ENCODE measurements at places on chromosomes 1 and 21. TPM values are rescaled to one million over a fixed set of nuclear protein-coding genes. Genes with fewer than 3 reads are reported as not detected.

F3 gene
- 3.1 TPM for total RNA-seq

BEND5 gene
- 3.5 TPM for total RNA-seq

GRCh38 chr1:96464522-96464921 is 257.1 kb upstream of the PTBP2 start:
- H3K27ac ChIP-seq = no peak overlapping the region
- no peaks in the 10 kb centered on the region for H3K27me3 ChIP-seq
- H3K4me3 ChIP-seq = no peak overlapping the region
- H3K4me1 ChIP-seq = no peaks in the 10 kb centered on the region
- DNase-seq = no peak

AUNIP gene
- not detected for total RNA-seq

GRCh38 chr1:73056826-73057225 is 774.5 kb upstream of the NEGR1 start:
- no peak for DNase-seq
- no peaks in the 10 kb centered on the region for H3K36me3 ChIP-seq
- H3K4me1 ChIP-seq = no peaks in the 10 kb centered on the region

GRCh38 chr1:157147906-157148700 is 9.9 kb upstream of the ETV3 start:
- H3K27me3 ChIP-seq = no peaks in the 10 kb centered on the region
- H3K27ac ChIP-seq = peak overlapping the region; percentile 29
- H3K4me1 ChIP-seq = no peaks in the 10 kb centered on the region
- no peak overlapping the region for H3K4me3 ChIP-seq
- no peaks in the 10 kb centered on the region for H3K36me3 ChIP-seq

- H3K4me1 ChIP-seq = peaks cover 64% of the 10 kb centered on the region
- no peak overlapping the region for H3K4me3 ChIP-seq
- no peak for DNase-seq
- no peaks in the 10 kb centered on the region for H3K27me3 ChIP-seq
- H3K27ac ChIP-seq = peak overlapping the region; percentile 57
Observed at GRCh38 chr21:37424396-37424795, 57.8 kb downstream of the DYRK1A start.

- H3K4me1 ChIP-seq = no peaks in the 10 kb centered on the region
- H3K27ac ChIP-seq = no peak overlapping the region
- H3K36me3 ChIP-seq = no peaks in the 10 kb centered on the region
- no peaks in the 10 kb centered on the region for H3K27me3 ChIP-seq
Observed at GRCh38 chr21:38542263-38542662, 44.0 kb upstream of the ERG start.

GBP1 gene
- total RNA-seq = 1.8 TPM

MTARC2 gene
- total RNA-seq = 8.7 TPM

DNA sequence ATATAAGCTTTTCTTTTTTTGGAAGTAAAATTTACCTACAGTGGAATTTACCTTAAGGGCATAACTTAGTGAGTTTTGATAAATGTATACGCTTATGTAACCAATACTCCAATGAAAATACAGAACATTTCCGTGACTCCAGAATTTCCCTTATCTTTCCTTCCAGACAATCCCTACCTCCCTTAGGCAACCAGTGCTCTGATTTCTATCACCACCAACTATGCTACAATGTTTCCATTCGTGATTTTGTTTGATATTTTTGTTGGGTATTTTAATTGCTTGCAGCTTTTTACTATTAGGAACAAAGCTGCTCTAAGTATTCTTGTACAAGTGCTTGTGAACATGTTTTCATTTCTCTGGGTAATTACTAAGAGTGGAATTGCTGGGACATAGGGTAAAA is 14.6 kb downstream of the IFT25 start:
- no peaks in the 10 kb centered on the region for H3K27me3 ChIP-seq
- no peaks in the 10 kb centered on the region for H3K36me3 ChIP-seq
- DNase-seq = no peak
- no peak overlapping the region for H3K27ac ChIP-seq
- no peak overlapping the region for H3K4me3 ChIP-seq

- H3K4me3 ChIP-seq = no peak overlapping the region
- no peak overlapping the region for H3K27ac ChIP-seq
- peaks cover 9% of the 10 kb centered on the region for H3K27me3 ChIP-seq
Observed at GRCh38 chr1:46549697-46550681, 1.5 kb downstream of the KNCN start.

- H3K4me3 ChIP-seq = no peak overlapping the region
- H3K36me3 ChIP-seq = no peaks in the 10 kb centered on the region
- DNase-seq = no peak
- no peaks in the 10 kb centered on the region for H3K27me3 ChIP-seq
- no peak overlapping the region for H3K27ac ChIP-seq
Observed at GRCh38 chr1:111216751-111217150, 10.8 kb upstream of the CHI3L2 start.

GRCh38 chr1:28246427-28246832 is 10.5 kb downstream of the ATP5IF1 start:
- DNase-seq = no peak
- H3K27me3 ChIP-seq = no peaks in the 10 kb centered on the region
- no peaks in the 10 kb centered on the region for H3K36me3 ChIP-seq
- H3K27ac ChIP-seq = peak overlapping the region; percentile 94

DNA sequence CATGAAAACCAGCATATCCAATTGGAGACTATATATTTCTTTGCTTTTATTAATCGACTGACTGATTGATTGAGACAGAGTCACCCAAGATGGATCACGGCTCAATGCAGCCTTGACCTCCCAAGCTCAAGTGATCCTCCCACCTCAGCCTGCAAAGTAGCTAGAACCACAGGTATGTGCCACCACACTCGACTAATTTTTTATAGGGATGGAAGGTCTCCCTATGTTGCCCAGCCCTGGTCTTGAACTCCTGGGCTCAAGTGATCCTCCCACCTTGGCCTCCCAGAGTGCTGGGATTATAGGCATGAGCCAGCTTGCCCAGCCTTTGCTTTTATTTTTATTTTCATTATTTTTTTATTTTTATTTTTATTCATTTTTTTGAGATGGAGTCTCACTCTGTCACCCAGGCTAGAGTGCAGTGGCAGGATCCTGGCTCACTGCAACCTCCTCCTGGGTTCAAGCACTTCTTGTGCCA is 5.4 kb downstream of the SPEN start:
- peak overlapping the region; percentile 27 for H3K4me3 ChIP-seq
- H3K27me3 ChIP-seq = no peaks in the 10 kb centered on the region
- H3K36me3 ChIP-seq = no peaks in the 10 kb centered on the region
- peaks cover 72% of the 10 kb centered on the region for H3K4me1 ChIP-seq
- peak overlapping the region; percentile 99 for H3K27ac ChIP-seq
- no peak for DNase-seq

- H3K4me3 ChIP-seq = no peak overlapping the region
- no peak for DNase-seq
- H3K27ac ChIP-seq = peak overlapping the region; percentile 44
- H3K4me1 ChIP-seq = peaks cover 36% of the 10 kb centered on the region
- H3K36me3 ChIP-seq = no peaks in the 10 kb centered on the region
Observed at GRCh38 chr21:45029298-45029947, 45.0 kb upstream of the ADARB1 start.

DNA sequence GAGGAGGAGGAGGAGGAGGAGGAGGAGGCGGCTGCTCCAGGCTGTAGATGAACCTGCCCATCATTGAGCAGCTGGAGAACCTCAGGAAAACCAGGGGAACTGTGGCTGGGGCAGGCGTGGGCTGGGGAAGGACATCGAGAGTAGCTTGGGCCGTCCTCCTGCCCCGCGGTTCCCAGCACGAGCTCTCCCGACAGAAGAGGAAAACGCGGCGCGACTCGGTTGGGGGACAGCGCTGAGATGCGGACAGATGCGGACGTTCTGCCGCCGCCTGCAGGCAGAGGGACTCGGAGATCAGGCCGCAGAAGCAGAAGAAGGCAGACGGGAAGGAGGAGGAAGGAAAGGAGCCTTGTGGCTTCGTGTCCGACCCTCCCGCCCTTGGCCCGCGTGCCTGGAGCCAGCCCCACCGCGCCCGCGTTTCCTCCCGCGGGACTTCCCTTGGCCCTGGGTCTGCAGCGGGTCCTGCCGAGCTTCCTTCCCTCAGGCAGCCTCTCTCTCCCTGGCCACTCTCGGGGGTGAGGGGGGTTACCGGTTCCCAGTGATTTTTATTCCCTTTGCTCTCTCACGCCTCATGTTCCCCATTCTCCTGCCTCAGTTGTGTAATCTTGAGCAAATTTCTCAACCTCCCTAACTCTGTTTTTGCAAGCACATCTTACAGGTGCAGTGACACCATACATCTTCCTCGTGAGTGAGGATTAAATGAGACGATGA is 1.7 kb upstream of the TNFRSF9 start:
- H3K4me3 ChIP-seq = peak overlapping the region; percentile 43
- H3K27ac ChIP-seq = peak overlapping the region; percentile 31
- H3K36me3 ChIP-seq = no peaks in the 10 kb centered on the region

DNA sequence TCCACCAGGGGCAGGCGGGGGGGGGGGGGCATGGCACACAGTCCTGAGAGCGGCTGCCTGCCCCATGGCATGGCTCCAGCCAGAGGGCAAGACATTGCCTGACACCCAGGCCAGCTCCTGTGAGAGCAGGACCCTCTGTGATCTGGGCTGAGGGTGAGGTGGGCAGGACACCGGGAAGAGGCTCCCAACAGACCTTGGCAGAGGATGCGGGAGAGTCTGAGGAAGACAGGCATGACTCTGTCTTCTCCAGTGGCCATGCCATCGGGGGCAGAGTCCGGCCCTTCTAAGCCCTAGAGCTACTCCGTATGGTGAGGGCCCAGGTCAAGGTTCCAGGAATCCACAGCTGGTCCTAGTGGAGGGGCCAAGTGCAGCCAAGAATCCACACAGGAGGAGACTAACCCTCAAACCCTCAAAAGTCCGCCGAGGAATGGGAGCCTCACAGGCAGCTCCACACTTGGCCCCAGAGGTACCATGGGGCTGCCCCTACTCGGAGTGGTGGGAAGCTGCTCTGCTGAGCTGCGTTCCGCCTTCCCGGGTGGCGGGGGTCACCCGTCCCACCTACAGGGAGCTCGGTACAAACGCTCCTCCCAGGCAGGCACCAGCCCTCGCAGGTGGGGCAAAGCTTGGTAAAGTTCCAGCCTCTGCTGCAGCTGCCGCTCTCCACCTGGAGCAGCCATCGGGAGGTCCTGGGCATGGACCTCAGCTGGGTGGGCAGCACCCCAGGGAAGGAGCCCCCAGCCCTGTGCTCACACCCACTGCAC is 6.5 kb downstream of the ACTRT2 start:
- no peak overlapping the region for H3K4me3 ChIP-seq
- H3K27me3 ChIP-seq = peaks cover 16% of the 10 kb centered on the region
- no peak for DNase-seq
- H3K36me3 ChIP-seq = no peaks in the 10 kb centered on the region

- peak overlapping the region; percentile 52 for H3K4me3 ChIP-seq
- no peaks in the 10 kb centered on the region for H3K36me3 ChIP-seq
- peaks cover 3% of the 10 kb centered on the region for H3K4me1 ChIP-seq
- peak overlapping the region; percentile 63 for H3K27ac ChIP-seq
- DNase-seq = no peak
Observed at GRCh38 chr1:47996406-47997226, 569 bp downstream of the TRABD2B start.

NUDC gene
- 70.6 TPM for total RNA-seq

DNA sequence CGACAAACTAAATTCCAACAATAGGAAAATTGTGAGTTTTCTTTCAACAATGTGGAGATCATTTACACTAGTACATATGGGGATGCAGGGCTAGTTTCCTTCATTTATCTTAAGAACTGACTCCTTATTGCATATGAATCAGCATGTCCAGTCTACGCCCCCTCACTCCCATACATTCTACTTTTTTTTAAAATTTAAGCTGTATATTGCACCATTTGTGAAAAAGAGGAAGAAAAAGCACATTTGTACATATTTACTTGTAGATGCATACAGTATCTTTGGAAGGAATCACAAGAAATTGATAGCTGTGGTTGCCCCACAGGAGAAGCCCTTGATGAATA is 15.9 kb downstream of the VPS26C start:
- no peak overlapping the region for H3K27ac ChIP-seq
- no peak for DNase-seq
- H3K27me3 ChIP-seq = no peaks in the 10 kb centered on the region
- no peaks in the 10 kb centered on the region for H3K36me3 ChIP-seq
- H3K4me1 ChIP-seq = peaks cover 28% of the 10 kb centered on the region

- no peaks in the 10 kb centered on the region for H3K27me3 ChIP-seq
- H3K27ac ChIP-seq = peak overlapping the region; percentile 14
- no peak overlapping the region for H3K4me3 ChIP-seq
- peaks cover 4% of the 10 kb centered on the region for H3K36me3 ChIP-seq
Observed at GRCh38 chr1:8012955-8013354, 13.2 kb downstream of the ERRFI1 start.

ZNF683 gene
- not detected for total RNA-seq

- DNase-seq = no peak
- H3K36me3 ChIP-seq = no peaks in the 10 kb centered on the region
- H3K27ac ChIP-seq = no peak overlapping the region
- H3K27me3 ChIP-seq = no peaks in the 10 kb centered on the region
Observed at GRCh38 chr1:7588457-7588827, 182.7 kb upstream of the VAMP3 start.

DNA sequence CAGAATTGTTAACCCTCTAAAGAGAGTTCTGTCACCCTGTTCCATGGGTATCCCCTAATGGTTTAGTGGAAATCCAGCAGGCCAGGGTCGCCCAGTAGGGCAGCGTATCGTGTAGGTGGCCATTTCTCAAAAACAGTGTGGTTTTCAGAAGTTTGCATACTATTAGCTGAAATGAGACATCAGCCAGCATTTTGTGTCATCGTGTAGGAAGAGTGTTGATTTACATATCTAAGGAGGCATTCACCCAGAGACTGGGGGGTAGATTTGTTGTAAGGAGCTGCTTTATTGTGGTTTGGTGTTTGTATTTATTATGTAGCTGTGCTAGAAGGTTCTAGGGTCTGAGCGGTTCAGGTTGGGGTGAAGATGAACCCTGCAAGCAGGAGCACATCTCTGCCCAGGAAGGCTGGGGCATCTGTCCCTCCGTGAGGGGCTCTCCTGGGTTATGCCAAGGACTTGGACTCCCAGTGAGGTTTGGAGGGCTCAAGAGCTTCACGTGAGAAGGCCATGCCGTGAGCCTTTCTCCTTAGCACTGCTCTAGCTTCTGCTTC is 174.4 kb downstream of the PGBD5 start:
- no peaks in the 10 kb centered on the region for H3K27me3 ChIP-seq
- no peaks in the 10 kb centered on the region for H3K36me3 ChIP-seq
- H3K4me1 ChIP-seq = peaks cover 9% of the 10 kb centered on the region
- H3K4me3 ChIP-seq = no peak overlapping the region
- no peak for DNase-seq

- H3K27ac ChIP-seq = no peak overlapping the region
- H3K4me1 ChIP-seq = no peaks in the 10 kb centered on the region
- no peak overlapping the region for H3K4me3 ChIP-seq
- DNase-seq = no peak
Observed at GRCh38 chr21:38726482-38726881, 79.2 kb upstream of the ETS2 start.

KRTAP13-1 gene
- total RNA-seq = not detected

SPATA21 gene
- not detected for total RNA-seq

Data from gastrocnemius medialis (tissue), 4 donors.